ENCODE measurements at places on chromosomes 5 and 9.

DNA sequence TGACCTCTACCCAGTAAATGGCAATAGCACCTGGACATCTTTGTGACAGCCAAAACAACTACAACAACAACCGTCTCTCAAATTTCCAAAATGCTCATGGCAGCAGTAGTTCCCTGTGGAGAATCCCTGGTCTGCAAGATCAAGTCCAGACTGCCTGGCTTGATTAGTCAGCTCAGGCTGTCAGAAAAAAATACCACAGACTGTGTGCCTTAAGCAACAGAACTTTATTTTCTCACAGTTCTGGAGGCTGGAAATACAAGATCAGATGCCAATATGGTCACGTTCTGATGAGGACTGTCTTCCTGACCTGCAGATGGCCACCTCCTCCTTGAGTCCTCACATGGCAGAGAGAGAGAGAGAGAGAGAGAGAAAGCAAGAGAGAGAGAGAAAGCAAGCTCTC is 52.3 kb upstream of the MOCS2 start:
- DNase-seq: no peak

GRCh38 chr5:177399997-177400868 is at the start of gene PFN3:
Gene PFN3 (minus strand): TSS chr5:177400661. CDS start chr5:177400576, 85 bp downstream.
- DNase-seq: no peak

DNA sequence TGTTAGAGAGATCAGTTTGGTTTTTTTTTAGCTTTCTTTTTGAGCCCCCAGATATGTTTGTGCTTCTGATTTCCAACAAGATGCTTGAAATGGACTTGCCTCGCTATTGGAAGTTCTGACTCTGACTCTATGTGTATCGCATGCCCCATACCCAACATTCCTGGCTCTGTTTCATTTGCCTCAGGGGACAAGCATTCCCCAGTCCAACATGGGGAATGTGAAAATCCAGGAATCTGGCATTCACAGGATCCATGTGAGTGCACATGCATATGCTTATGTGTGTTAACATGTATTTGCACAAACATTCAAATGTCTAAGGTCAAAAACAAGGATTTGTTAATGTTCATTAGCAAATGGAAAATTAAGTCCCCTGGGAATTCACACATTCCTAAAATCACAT is 233.9 kb downstream of the TLR4 start:
- DNase-seq: no peak

- DNase-seq: no peak
These were observed 49.3 kb upstream of the PPARGC1B start for GRCh38 chr5:149680810-149681221.
